ENCODE measurements at places on chromosomes 6 and 20.

- no peak for DNase-seq
These were observed 73.4 kb upstream of the HTR1B start for GRCh38 chr6:77536701-77537100.

DNA sequence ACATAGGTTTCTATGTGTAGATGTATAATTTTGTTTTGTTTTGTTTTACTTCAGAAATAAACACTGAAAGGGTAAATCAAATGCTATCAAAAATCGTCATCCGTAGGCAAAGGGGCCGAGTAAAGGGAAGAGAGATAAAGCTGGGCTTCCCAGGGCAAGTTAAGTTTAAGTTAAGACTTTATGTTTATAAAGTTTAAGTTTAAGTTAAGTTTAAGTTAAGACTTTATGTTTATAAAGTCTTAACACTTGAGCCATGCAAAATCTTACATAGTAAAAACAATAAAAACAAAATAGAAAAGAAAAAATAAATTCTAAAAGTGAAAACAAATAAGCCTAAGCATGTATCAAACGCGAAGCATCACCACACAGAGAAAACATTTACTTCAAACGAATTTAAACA is 216.1 kb upstream of the SYNDIG1 start:
- no peak for DNase-seq

DNA sequence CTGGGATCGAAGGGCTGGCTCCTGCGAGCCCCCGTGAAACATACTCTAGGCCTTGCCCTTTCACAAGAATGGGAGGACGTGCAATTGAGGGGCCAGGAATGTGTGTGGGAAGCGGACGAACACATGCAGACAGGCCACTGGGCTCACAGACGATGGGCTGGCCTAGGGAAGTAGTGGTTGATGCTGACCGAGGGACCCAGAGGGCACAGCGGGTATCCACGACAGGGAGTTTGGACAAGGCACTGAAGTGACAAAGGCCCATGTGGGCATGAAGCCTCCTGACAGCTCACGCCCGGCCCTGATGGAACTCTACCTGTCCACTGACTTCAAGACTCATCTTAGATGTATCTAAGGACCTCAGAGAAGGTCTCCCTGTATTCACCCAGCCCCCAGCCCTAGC is 52.2 kb downstream of the MYH7B start:
- no peak for DNase-seq

- no peak for DNase-seq
These were observed 5.1 kb upstream of the SIRPD start for GRCh38 chr20:1562622-1563021.

DNA sequence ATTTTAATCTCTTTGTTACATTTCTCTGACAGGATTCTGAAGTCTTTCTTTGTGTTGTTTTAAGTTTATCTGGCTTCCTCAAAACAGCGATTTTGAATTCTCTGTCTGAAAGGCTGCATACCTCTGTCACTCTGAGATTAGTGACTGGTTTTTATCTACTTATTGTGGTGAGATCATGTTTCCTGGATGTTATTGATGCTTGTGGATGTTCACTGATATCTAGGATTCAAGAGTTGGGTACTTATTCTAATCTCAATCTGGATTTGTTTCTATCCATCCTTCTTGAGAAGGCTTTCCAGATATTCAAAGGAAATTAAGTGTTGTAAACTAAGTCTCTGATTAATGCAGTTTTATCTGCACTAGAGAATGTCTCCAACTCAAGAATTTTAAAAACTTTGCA is 1076.1 kb upstream of the ADGRB3 start:
- DNase-seq = no peak

DNA sequence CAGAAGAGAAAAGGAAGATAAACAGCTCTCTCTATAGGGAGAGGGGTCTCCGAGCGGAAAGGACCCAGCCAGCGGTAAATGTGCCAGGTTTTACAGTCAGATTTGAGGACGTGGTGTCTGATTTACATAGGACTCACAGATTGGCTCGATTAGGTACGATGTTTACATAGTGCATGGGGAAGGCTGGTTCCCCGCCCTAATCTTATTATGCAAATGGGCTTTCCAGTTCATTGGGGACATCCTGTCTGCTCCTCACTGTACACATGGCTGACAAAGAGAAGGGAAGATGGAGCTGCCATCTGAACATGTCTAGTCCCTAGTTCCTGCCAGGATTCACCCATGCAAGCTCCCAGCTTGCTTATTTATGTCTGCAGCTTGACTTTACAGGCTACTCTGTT is 119.9 kb downstream of the RNF144B start:
- no peak for DNase-seq

DNA sequence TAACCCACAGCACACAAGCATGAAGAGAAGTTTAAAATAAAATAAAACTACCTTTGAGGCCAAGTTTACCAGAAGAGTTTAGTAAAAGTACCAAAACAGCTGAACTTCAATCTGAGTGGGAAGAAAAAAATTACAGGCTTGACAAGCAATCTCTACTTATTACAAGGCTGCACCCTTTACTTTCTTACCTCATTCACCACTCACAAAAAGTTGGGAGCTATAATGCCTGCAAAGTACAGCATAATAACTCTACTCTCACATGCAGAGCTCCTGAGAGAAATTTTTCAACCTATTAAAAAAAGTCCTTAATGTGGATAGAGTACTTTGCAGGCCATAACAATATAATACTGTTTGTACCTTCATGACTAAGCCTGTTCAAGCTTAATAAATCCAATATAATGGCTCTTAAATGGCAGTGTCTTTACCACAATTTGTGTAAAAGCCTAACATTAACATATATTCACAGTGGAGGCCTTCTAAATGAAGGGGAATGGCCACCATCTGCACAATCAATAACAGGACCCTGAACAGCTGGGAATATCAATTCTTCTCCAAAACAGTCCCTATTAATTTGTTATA is 103.1 kb downstream of the DST start:
- DNase-seq = no peak
